ENCODE measurements at places on chromosomes 16 and 17.

- no peak for DNase-seq
Observed at GRCh38 chr17:63221939-63222338, 224.2 kb downstream of the CYB561 start.

- peak; percentile 11 for DNase-seq
Observed at GRCh38 chr16:48156790-48157209, 1.0 kb upstream of the ABCC12 start.

DNA sequence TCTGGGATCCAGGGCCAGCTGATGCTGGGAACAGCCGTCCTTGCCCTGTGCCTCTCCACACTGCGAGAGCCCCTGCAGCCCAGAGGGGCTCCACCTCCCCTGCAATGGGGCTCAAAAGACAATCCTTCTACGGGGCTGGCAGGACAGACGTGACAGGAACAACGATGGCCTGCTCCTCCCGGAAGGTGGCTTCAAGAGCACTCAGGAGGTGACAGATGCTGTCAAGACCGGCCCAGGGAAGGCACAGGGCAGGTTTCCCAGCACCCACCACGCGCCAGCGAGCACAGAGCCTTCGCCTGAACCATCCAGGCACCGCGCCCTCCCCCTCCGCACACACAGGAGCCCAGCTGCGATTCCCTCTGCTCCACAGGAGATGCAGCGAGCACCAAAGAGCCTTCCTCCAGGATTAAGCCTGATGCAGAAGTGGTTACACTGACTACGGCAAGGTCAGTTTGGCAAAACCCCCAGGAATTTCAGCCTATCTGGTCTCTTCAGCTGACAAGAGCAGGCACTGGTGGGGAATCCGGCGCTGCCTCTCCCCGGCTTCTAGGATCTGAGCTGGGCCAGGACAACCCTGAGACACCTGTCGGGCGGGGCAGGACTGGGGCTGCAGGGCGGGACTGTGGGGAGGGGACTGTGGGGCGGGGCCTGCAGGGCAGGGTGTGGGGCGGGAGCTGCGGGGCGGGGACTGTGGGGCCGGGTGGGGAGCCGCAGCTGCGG lies 103.4 kb downstream of the ZNF778 start:
- no peak for DNase-seq

DNA sequence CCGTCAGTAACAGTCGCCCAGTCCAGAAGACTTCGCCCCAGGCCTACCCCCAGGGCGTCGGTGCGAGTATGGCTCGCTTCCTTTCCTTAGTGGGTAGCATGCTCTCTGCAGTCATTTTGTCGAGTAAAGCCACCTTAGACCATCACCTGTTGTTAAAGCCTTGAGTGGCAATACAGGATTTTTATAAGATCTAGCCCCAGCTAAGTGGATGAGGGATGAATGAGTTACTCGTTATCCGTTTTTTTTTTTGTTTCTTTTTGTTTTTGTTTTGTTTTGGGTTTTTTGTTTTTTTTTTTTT lies 322 bp upstream of the KLHL11 start:
- no peak for DNase-seq

DNA sequence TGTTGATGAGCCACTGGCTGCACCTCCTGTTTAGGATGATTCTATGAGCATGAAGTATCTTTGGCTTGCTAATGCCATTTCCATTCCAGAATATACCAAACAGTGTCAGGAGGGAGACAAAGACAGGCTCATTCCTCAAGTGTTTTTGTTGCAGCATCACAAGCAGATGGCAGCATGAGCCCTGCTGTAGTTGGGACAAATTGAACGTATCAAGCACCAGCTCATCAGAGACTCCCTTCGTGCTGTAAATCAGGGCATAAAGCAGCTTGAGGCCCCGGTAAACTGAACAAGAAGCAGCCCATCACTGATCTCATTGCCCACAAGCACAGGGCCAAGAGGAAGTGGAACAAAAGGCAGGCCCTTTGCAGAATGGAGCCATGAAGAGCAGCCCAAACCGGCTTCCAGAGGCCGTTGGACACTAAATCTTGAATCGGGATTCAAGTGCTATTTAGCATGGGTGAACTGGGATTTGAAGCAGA lies 45.9 kb upstream of the HS3ST3A1 start:
- DNase-seq: no peak

- DNase-seq: no peak
Observed at GRCh38 chr17:37813751-37814150, 68.9 kb upstream of the HNF1B start.

GRCh38 chr17:17561408-17562145 lies 29.9 kb downstream of the PEMT start:
- DNase-seq: no peak

DNA sequence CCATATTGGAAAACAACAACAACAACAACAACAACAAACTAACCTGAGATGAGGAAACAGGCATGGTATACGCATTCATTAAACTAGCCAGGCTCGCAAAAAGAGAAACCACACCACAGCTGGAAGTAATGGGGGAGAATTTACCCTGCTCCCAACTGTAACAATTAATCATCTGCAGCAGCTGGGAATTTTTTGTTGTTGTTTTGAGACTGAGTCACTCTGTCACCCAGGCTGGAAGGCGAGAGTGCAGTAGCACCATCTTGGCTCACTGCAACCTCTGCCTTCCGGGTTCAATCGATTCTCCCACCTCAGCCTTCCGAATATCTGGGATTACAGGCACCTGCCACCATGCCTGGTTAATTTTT lies 16.3 kb downstream of the PRPSAP1 start:
- no peak for DNase-seq

DNA sequence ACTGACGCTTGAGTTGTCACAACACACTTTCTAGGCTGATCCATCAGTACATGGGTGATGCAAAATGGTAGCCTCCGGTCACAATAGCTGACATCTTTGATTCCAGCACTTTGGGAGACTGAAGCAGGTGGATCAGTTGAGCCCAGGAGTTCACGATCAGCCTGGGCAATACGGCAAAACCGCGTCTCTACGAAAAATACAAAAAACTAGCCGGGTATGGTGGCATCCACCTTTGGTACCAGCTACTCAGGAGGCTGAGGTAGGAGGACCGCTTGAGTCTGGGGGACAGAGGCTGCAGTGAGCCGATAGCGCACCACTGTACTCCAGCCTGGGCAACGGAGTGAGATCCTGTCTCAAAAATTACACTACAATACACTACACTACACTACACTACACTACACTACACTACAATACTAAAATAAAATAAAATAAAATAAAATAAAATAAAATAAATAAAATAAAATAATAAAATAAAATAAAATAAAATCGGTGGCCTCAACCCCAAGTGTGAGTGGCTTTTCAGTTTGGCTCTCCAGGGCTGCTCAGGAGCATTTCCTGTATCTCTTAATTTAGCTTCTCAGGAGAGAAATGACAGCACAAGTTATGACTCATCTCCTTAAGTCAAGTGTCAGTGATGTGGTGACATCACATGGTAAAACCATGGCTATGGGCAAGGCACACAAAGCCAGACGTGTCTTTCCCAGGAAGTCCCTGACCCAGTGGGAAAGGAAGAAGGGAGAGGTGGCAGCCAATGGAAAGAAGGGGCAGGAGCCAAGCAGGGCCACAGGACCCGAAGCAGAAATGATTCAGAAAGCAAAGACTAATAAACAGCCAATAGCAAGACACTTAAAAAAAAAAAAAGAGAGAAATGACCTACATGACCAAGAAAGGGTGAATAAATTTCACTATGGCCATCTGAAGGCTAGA lies 75.3 kb upstream of the TBC1D3K start:
- no peak for DNase-seq

GRCh38 chr17:2690165-2691068 lies 21.1 kb downstream of the CLUH start:
- DNase-seq: no peak

- no peak for DNase-seq
Observed at GRCh38 chr17:30808785-30809286, 15.7 kb downstream of the CRLF3 start.

GRCh38 chr17:48634493-48635208 lies 8.5 kb upstream of the HOXB9 start:
- no peak for DNase-seq

GRCh38 chr17:49260011-49260816 lies 29.6 kb upstream of the PHOSPHO1 start:
- DNase-seq: peak; percentile 37

DNA sequence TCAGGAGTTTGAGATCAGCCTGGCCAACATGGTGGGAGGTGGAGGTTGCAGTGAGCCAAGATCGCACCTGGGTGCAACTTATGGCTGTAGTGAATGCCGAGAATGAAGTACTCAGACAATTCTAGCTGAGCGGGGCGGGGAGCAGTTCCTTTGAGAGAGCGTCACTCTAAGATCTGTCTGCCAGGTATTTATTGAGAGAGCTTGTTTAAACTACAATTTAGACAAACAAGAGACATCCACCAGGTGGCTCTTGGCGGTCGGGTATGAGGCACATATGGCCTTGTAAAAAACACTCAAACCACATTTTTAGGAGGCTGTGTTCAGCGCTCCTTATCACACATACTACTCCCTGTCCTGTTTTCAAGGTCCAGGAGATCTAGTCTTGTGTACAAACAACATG lies 40.6 kb upstream of the CDH1 start:
- no peak for DNase-seq

DNA sequence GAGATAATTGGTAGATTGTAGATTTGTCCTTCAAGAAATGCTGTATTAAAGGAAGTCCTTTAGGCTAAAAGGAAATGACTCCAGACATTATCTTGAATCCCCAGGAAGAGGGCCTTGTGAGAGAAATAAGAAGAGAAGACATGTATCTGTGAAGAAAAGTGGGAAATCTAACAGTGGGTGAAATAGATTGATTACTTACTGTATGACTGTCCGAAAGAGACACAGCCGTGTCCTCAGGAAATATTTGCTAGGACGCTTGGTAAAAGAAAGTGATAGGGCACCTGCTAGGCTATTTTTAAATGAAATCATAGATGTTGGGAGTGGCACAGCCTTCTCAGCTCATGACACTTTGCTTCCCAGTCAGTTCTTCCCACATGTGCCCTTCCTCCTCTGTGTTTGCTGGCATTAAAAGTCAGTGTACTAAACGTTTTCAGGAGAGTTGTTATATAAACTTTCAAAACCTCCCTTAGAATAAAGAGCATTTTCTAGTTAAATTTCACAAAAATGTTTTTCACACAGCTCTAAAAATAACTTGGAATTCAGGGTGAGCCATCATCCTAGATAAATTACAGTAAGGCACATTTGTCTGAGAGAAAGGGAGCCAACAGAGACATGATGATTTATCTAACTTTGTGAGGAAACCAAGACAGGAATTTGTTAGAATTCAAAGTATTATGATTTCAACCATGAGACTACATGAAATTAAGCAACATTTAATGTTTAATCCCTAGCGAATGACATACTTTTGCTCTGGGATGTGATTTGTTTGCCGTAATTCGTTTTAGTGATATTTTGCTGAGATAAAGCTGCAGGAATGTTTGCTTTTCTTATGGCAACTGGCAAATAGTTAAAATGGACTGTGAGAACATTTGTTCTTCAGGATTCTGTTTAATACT lies 35.0 kb downstream of the DHRS7B start:
- no peak for DNase-seq

DNA sequence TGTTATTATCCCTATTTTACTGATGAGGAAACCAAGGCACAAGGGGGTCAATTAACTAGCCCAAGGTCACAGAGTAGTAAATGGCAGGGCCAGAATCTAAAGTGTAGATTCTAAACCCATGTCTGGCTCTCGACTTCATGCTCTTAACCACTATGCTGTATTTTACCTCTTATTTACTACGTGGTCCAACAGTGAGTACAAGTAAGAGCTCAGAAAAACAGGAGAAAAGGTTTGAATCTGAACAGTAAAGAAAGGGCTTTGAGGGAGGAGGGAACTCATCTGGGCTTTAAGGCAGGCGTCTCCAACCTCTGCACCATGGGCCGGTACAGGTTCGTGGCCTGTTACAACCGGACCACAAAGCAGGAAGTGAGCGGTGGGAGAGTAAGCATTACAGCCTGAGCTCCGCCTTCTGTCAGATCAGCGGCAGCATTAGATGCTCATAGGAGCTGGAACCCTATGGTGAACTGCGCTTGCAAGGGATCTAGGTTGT lies 62.9 kb downstream of the SMURF2 start:
- DNase-seq: no peak

GRCh38 chr16:72895951-72896350 lies 152.0 kb downstream of the ZFHX3 start:
- DNase-seq: no peak

DNA sequence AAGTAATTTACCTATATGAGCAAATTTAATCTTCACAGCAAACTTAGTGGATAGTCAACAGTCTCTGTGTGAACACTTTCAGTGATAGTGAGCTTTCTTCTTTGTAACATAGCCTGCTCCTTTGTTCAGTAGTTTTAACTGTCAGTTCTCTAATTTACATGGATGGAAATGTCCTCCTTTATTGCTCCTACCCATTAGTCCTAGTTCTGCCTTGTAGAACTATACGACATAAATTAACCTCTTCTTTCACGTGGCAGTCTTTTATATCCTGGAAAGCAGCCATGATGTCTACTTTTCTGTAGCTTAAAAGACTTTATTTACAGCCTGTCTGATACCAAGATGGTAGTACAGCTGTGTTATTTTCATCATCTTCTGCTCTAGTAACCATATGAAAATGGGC lies 143.6 kb downstream of the TANC2 start:
- DNase-seq: no peak

DNA sequence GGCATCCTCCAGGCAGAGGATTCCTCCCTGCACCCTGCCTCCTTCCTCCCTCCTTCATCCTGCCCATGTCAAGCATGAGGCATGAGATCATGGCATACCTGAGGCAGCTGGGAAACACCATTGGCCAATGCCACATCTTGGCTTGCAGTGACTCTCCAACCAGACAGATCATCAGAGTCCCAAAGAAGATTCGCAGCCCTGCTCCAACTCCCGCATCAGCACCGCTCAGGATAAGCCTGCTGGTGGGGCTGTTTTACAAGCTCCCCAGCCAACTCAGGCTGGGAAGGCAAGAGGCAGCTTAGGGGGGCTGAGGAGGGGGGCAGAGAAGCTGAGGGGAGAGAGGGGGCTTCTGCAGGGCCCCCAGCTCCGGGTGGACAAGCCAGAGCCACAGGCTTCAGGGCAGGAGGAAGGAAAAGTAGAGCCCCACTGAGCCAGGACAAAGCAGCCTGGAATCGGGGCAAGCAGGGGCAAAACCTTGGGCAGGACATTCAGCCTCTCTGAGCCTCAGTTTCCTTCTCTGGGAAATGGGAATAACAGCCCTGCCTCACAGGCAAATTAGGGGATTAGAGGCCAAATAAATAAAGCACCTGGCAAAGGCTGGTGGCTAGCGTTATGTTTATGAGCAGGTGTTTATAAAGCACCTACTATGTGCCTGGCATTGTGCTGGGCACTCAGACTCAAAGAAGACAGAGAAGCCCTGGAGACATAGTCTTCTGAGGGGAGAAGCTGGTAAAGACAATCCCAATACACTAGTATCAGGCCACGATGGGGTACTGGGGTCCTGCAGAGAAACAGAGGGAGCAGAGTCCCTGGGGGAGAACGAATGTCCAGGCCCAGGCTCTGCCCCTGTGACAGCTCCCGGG lies 88.1 kb downstream of the GOSR1 start:
- no peak for DNase-seq

DNA sequence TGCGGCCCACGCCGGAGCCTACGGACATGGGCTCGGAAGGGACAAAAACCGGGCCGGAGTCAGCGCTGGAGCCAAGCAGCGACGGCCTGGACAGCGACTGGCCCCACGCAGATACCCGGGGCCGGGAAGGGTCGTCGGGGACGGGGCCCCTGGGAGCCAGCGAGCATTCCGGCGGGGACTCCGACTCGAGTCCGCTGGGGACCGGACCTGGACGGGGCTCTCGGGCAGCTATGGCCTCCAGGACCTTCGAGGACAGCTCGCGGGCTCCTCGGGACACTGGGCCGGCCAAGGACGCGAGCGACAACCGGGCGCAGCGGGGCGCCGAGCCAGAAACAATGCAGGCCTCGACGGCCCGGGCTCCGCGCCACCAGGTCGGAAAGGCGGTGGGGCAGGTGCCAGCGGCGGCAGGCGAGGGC lies 1.0 kb downstream of the MYO15B start:
- no peak for DNase-seq

- no peak for DNase-seq
Observed at GRCh38 chr17:3546521-3546920, 11.1 kb downstream of the TRPV3 start.

Measured in thoracic aorta (tissue), 2 donors.